Activated T-cell treated with anti-CD3 and anti-CD28 coated beads, Interleukin-2, amount 50 U/mL, for 72 hours (primary cell): ENCODE measurements at places on chromosomes 7 and 10. TPM values are rescaled to one million over a fixed set of nuclear protein-coding genes. Genes with fewer than 3 reads are reported as not detected.

The INSYN2A gene
- not detected for total RNA-seq

DNA sequence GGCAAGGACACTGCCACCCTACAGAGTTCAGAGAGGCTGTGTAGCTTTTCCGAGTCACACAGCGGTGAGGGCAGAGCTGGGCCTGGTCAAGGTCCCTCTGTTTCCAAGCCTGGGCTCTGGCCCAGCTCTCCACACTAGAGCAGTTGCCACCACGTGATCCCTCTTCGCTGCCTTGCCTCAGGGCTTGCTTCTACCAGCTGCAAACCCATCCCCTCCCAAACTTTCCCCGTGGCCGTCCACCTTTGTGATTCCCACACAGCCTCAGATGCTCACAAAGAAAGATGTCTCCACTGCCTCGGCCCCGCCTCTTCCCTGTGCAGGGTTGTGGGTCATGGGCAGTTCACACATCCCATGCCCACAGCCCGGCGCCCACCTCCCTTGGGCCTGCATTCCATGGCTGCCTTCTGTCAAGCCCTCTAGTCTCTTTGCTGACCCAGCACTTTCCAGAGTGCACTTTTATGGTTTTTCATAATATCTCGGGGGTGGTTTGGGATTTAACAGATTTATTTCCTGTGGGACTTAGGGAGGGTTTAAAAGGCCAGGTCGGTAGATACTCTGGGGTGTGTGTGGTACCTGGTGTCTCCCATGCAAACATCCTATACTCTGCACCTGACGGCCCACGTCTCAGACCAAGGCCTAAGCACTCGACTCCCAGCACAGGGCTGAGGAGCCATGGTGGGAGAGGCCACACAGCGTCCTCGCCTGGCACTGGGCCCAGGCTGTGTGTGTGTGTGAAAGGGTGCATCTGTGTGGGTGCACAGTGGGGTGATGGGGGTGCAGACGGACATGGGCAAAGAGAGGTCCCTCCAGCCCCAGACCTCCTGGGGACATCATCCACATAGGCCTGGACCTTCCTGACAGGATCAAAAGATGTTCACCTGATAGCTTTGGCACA is 59.6 kb downstream of the PKD1L1 start:
- DNase-seq: no peak
- no peak overlapping the region for H3K4me3 ChIP-seq
- no peak overlapping the region for H3K27ac ChIP-seq
- no peaks in the 10 kb centered on the region for H3K36me3 ChIP-seq
- peaks cover 7% of the 10 kb centered on the region for H3K27me3 ChIP-seq

DNA sequence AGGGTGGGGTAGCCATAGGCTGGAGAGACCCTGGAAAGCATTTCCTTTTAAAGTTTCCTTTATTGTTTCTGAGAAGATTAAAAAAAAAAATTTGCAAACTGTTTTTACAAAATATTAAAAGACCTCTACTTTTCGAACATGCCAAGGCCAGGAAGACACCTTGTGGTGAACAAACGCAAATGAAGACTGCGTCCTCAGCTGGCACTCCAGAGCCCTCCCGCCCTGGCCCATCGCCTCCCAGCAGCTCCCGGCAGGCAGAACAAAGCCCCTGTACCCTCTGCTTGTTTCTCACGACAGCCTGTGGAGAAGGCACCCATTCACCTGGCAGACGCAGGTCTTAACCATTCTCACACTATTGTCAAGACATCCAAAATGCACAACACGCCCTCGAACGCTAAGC is 56.4 kb downstream of the ESYT2 start:
- H3K4me1 ChIP-seq: peaks cover 52% of the 10 kb centered on the region
- DNase-seq: no peak
- no peak overlapping the region for H3K4me3 ChIP-seq
- H3K27me3 ChIP-seq: no peaks in the 10 kb centered on the region
- H3K27ac ChIP-seq: no peak overlapping the region
- peaks cover 10% of the 10 kb centered on the region for H3K36me3 ChIP-seq

DNA sequence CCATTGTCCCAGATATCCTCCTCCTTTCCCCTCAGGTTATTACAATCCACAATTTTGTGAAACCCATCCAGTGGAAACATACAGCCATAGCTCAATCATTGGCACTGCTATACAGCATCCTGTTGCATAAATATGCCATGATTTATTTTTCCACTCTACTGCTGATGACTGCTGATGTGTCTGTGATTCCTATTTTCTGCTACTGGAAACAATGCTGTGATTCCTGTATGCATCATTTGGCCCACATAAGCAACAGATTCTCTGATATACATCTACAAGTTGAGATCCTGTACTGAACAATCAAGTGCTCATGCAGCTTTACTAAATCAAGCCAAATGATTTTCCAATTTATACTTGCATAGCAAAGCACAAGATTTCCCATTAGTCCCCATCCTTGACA is 39.6 kb downstream of the CUL2 start:
- H3K27me3 ChIP-seq: no peaks in the 10 kb centered on the region
- no peaks in the 10 kb centered on the region for H3K4me1 ChIP-seq
- H3K27ac ChIP-seq: peak overlapping the region; percentile 36
- no peak for DNase-seq

The TYW1B gene
- total RNA-seq: 4.7 TPM

- peaks cover 29% of the 10 kb centered on the region for H3K27me3 ChIP-seq
- H3K4me1 ChIP-seq: peaks cover 12% of the 10 kb centered on the region
- no peak overlapping the region for H3K27ac ChIP-seq
- no peaks in the 10 kb centered on the region for H3K36me3 ChIP-seq
These were observed 298.6 kb downstream of the PRPF18 start for GRCh38 chr10:13885238-13885990.

DNA sequence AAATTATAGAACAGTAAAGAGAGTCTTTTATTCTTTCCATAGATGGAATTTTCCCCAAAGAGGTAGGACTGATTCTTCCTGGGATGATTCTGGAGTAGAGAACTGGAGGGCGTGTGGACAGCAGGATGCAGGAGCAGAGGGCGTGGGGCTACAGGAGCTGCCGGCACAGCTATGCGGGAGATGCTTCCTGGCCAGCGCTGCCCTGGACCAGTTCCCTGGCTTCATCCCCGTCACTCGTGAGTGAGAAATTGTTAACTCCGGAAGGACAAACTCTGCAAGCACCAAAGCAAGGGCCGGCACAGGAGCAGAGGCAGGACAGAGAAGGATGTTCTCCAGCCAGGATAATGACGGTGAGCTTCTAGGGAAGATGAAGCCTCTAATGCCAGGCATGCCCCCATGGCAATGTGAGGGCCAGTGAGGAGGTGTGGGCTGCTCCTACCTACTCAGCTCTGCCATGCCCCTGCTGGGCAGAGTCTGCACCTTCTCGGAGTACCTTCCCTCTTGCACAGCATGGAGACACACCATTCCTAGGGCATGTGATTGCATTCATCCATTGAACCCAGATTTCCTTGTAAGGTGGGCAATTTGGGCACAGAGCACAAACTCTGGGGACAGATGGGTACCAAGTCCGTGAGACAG is 760.9 kb upstream of the IGFBP3 start:
- H3K4me3 ChIP-seq: no peak overlapping the region
- H3K36me3 ChIP-seq: no peaks in the 10 kb centered on the region
- no peaks in the 10 kb centered on the region for H3K4me1 ChIP-seq

DNA sequence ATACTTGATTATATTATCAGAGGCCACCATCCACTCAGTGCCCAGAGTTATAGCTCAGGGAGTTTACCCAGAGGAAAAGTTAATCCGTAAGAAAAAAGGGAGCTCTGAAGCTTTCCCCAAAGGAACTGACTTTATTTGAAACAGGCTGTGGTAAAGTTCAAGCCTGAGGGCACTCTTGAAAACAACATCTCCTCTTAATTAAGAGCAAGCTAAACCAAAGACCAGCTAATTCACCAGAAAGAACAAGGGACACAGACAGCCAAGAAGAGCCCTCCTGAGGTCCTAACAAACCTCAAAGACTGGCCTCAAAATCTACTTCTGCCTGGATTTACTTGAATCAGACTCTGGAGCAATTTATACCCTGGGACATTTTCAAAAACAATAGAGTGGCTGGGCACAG is 159.6 kb upstream of the CHST15 start:
- no peak for DNase-seq
- no peaks in the 10 kb centered on the region for H3K36me3 ChIP-seq
- no peak overlapping the region for H3K4me3 ChIP-seq
- no peaks in the 10 kb centered on the region for H3K4me1 ChIP-seq
- H3K27ac ChIP-seq: no peak overlapping the region
